Esophagus mucosa (tissue), 1 donor: ENCODE measurements at places on chromosomes 6 and 20.
A peak's percentile ranks its signal among the peaks of the same experiment; 100 is the strongest.

DNA sequence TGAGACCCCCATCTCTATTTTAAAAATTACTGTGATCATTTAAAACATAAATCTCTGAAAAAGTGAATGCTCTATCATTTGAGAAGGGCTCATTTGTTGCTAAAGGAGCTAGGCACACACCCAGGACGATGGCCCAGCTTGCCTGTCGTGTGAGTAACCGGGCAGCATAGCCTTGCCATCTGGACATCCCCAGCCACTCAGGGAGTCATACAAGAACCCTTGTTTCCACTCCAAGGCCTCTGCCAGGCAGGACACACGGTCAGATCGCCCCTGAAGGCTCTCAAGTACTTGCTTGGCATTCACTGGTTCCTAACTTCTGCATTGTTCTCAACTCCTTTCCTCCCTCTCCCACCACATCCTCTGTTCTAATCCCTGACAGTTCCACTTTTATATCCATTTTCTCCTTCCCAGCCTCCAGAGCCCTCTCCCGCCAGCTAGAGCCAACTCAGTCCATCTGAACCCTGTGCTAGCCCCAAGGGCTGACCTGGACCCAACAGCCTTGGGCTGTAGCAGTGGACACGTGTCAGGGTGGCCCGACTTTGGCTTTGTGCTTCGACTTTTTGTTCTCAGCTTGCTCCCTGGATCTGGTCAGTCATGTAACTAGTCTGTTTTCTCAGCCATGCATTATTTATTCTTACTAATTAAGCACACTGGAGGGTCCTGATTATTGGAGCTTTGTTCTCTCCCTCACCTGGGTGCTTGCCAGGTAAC lies 15.7 kb upstream of the EZR start:
- no peak for ATAC-seq

GRCh38 chr6:75196081-75196687 lies 9.7 kb downstream of the COL12A1 start:
- peak; percentile 71 for ATAC-seq

GRCh38 chr20:8589956-8590355 lies 457.9 kb downstream of the PLCB1 start:
- no peak for ATAC-seq

- ATAC-seq, result peak; percentile 29
Measured at GRCh38 chr6:40378071-40378724, 209.0 kb downstream of the LRFN2 start.

GRCh38 chr6:16654701-16655100 lies 106.6 kb downstream of the ATXN1 start:
- no peak for ATAC-seq
